ENCODE measurements at places on chromosomes 1 and 21. TPM values are rescaled to one million over a fixed set of nuclear protein-coding genes. Genes with fewer than 3 reads are reported as not detected.
A peak's percentile ranks its signal among the peaks of the same experiment; 100 is the strongest.

MTARC1 gene
- total RNA-seq, result 4.5 TPM

DNA sequence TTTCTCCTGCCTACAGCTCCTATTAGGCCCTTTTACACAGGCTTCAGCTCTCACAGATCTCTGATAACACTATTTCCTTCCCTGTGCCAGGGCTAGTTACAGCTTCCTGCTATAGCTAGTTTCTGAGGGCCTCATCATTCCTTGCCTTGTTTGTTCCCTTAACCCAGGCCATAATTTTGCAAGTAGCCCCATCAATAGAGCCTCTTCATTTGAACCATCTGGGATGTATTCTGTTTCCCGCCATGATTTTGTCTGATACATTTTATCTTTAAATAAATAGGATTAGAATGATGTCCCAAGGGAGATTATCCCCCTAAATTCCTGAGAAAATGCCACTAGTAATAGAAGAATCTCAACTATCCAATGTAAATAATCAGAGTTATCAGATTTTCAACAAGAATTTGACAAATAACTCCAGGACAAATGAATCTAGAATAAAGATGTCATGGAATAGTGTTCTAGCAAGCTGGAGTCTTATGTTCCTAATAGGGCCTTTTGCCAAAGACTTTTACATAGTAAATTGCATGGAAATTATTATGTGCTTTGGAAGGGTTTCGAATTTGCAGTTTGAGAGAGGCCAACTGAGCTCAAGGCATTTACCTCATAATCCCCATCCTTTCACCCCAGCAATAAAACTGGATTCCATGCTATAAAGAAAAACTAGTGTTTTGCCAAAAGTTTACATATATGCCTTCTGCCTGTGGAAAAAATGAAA is 16.1 kb downstream of the IFT25 start:
- DNase-seq, result no peak
- no peaks in the 10 kb centered on the region for H3K36me3 ChIP-seq
- H3K4me1 ChIP-seq, result no peaks in the 10 kb centered on the region
- no peak overlapping the region for H3K4me3 ChIP-seq
- no peaks in the 10 kb centered on the region for H3K27me3 ChIP-seq

DNA sequence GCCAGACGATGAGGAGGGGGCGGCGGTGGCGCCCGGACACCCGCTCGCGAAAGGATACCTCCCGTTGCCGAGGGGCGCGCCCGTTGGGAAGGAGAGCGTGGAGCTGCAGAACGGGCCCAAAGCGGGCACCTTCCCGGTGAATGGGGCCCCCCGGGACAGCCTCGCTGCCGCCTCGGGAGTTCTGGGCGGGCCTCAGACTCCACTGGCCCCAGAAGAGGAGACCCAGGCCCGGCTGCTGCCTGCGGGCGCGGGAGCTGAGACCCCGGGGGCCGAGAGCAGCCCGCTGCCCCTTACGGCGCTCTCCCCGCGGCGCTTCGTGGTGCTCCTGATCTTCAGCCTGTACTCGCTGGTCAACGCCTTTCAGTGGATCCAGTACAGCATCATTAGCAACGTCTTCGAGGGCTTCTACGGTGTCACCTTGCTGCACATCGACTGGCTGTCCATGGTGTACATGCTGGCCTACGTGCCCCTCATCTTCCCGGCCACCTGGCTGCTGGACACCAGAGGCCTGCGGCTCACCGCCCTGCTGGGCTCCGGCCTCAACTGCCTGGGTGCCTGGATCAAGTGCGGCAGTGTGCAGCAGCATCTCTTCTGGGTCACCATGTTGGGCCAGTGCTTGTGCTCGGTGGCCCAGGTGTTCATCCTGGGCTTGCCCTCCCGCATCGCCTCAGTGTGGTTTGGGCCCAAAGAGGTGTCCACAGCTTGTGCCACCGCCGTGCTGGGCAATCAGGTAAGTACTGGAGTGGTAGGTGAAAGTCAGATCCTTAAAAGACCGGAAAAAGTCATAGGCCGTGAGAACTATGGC is 588 bp downstream of the FLVCR1 start:
- peak overlapping the region; percentile 89 for H3K4me3 ChIP-seq
- H3K27ac ChIP-seq, result peak overlapping the region; percentile 65

GRCh38 chr1:89578151-89578550 is 53.5 kb downstream of the LRRC8B start:
- no peak overlapping the region for H3K27ac ChIP-seq
- H3K36me3 ChIP-seq, result no peaks in the 10 kb centered on the region
- H3K4me1 ChIP-seq, result no peaks in the 10 kb centered on the region
- no peak overlapping the region for H3K4me3 ChIP-seq

NAV1 gene
- 79.7 TPM for total RNA-seq

Data from astrocyte (in vitro differentiated cells and primary cell).